ENCODE measurements at places on chromosomes 1 and 21.

DNA sequence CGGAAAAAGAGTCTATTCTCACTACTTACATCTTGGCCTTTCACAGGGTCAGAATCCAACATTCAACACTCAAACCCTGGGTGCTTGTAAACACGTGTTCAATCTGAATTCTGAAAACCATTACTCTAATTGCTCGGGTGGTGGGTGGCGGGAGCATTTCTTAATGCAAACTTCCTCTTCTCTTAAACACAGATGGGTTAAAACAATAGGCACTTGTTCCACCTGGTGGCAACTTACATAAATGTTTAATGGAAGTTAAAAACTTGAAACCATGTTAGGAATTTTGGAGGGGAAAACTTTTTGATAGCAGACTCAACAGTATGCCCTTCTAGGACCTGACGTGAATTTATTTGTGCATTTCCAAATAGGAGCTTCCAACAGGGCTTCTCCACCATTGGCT is 23.4 kb upstream of the TDRD10 start:
- no peak for DNase-seq

DNA sequence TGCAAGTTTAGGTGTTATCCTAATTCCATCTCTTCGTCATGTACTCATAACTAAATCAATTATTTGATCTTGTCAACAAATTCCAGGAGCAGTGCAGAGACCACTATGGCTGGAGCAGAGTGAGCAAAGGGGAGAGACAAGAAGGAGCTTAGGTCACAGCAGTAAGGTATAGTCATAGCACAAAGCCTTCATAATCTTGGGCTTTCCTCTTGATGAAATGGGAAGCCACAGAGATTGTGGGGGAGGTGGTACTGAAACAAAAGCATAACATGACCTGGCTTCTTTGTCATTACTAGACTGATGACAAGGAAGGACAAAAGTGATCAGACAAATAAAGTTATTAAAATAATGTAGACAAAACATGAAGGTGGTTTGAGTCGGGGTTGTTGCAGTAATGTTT is 60.1 kb upstream of the PTGS2 start:
- DNase-seq = no peak

DNA sequence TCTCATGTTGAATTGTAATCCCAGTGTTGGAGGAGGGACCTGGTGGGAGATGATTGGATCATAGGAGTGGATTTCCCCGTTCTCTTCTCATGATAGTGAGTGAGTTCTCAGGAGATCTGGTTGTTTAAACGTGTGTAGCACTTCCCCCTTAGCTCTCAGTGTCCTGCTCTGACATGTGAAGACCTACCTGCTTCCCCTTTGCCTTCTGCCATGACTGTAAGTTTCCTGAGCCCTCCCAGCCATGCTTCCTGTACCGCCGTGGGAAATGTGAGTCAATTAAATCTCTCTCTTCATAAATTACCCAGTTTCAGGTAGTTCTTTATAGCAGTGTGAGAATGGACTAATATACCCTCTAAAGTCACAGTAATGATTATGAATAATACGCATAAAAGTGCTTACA is 248.4 kb upstream of the LRRC7 start:
- no peak for DNase-seq

DNA sequence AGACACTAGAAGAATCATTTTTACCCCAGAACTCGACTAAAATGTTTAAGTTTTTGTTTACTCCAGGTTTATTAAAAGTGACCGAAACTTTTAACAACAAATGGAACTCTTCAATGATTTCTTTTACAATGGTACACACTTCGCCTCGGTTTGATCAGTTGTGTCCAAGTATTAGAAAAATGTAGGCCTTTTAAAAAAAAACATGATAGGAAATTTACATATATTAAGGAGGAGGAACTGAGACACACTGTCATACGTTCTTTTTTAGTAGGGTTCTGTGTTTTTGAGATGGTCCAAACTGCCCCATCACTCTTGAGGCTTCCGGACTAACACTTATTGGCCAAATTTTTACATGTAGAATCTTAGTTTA is 1.3 kb downstream of the PRDM2 start:
- no peak for DNase-seq

DNA sequence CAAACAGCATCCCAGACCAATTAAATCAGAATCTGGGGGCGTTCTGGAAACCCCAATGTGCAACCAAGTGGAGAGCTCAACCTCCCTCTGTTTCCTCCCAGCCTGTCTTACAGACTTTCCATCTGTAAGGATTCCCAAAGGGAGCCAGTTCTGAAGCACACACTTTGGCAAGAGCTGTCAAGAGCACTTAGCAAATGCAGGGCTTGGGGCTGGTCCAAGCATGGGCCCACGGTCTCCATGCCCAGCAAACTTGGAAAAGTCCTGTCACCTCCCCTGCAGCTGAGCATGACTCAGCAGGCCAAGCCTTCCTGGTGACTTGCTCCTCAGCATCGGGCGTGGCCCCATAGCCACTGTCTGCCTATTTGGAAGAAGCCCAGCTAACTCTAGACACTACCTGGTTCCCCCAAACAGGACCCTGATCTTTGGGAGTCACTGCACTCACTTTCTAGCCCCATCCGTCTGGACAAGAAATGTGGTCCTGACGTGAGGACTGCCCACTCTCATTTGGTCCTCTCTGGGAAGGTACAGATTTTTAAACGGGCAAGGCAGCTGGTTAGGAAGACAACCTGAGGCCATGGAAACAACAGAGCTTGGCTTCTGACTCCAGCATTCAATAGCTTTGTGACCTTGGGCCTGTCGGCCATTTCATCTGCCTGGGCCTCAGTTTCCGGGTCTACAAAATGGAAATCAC is 16.9 kb downstream of the SLC2A1 start:
- peak; percentile 91 for DNase-seq

- peak; percentile 63 for DNase-seq
Observed at GRCh38 chr1:27366411-27367159, at the start of gene MAP3K6. Gene MAP3K6 (minus strand): TSS chr1:27366961. CDS start chr1:27366597, 364 bp downstream.

- DNase-seq = no peak
Observed at GRCh38 chr1:240579511-240579910, 32.4 kb downstream of the GREM2 start.

GRCh38 chr1:14599183-14599791 is 802 bp downstream of the KAZN start:
- no peak for DNase-seq

DNA sequence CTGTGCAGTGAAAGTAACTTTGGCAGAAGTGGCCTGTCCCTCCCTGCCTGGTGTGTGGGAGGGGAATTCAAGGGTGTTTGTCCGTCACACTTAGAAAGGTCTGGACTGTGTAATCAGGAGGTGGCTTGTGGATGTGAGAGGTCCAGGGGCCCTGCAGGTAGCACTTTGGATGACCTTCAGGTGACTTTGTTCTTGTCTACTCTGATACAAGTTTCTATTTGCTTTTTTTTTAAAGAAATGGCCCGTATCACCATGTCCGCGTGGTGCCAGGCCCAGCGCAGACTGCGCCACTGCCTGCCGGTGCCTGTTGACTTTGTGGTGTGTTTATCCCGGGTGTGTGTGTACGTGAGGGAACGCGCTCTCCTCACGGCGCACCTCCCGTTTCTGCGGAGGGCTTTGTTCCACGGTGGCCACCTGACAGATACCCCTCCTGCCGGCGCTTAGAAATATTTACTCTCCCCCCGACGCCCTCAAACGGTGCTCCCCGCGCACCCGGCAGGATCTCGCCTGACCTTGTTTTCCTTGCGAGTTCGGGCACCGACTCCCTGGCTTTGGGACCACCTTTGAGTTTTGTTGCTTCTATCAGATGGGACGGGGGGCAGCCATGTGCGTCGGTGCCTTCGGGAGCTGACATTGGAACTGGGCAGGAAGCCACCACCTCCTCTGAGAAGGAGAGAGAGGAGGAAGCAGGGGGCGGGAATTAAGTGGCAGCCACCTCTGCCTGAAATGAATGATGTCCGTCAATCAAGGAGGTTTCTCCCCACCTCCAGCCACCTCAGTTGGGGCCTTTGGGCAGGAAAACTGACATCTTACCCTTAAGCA is 119.4 kb downstream of the PRDM16 start:
- no peak for DNase-seq

DNA sequence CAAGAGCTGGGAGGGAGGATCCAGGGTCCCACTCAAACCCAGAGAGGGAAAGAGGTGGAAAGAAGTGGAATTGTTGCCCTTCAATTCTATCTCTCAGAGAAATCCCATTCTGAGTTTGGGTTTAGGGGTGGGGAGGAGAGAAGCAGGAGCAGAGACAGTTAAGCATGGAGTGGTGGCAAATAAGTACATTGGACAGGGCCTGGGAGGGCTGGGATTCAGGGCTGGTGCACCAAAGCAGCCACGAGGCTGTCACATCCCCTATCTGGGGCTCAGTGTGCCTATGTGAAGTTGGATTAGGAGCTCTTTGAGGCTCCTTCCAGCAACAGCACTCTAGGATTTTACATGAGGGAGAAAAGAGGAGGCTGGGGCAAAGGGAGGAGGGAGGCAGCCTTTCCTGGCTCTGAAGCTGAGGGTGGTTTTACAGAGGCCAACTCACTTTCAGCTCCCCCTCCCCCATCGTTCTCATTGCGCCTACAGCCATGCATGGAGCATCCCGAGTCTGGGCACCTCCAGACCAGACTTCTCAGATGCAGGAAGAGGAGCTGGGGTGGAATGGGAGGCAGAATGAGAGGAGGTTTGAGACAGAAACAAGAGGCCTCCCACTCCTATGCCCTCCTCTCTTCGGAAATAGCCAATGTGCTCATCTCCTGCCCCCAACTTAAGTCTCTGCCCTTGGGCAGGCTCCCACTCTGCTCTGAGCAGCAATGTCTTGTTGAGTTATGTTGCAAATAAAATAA is 3.0 kb upstream of the SYT6 start:
- DNase-seq = no peak

DNA sequence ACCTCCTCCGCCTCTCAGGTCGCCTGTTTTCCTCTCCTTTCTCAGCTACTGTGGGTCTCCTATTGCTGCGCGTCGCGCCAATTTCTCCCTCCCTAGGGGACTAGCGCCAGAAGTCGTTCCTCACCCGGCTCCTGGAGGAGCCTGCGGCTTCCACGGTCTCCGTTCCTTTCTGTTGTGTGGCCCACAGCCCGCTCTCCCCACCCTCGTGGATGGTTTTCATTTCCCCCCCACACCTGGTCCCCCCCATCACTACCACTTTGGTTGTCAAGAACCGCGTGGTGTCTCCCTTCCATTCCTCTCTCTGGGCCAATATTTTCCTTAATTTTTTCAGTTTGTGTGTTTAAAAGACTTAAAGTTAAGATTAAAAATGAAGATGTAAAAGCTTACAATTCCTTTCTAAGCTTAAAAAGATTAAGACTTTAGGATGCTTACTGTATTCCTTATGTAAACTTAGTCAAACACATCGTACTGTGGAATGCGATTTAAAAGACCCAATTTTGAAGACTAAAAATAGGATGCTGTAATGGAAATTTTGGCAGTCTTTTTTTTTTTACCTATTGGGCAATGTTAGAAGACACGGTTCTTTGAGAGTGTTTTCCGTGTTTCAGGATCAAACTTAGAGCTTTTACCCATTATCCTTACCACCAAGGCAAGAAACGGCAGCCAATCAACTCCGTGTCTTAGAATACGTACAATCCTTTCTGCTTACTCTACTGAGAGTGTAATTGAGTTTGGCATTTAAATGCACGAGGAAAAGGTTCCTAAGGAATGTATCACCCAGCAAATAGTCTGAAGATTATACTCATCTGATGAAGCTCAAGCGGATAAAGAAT is 773 bp downstream of the CNST start:
- no peak for DNase-seq

GRCh38 chr21:15682186-15682895 is 47.4 kb upstream of the USP25 start:
- no peak for DNase-seq

DNA sequence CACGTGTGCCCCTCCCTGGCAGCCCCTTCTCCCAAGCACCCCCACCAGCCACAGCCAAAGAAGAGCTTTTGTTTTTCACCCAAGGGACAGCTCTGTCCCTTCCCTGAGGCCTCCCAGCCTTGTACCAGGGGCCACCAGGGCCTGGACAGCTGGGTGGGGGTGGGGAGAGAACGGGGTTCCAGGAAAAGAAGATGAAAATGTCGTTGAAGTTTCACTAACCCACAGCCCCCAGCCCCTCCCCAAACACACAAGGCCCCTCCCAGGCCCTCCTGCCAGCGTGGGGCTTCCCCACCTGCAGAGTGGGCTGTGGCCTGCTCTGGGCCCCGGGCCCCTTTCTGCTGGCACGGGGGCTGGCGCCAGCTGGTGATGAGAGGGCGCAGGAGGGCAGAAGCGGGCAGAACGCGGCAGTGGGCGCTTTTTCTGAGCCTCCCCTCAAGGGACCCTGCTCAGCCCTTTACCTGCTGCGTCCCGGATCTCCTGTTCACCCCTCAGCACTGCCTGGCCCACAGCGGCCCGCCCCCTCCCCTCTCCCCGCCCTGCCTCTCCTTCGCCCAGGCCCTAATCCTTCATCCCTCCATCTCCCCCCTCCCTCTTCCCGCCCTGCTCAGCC is 5.5 kb upstream of the ANKRD65 start:
- no peak for DNase-seq

- DNase-seq = no peak
Observed at GRCh38 chr1:204126386-204126785, 25.5 kb downstream of the ETNK2 start.

- no peak for DNase-seq
Observed at GRCh38 chr21:31837618-31838390, 35.0 kb upstream of the HUNK start.

GRCh38 chr1:202154766-202155477 is 5.5 kb downstream of the PTPN7 start:
- DNase-seq = no peak

DNA sequence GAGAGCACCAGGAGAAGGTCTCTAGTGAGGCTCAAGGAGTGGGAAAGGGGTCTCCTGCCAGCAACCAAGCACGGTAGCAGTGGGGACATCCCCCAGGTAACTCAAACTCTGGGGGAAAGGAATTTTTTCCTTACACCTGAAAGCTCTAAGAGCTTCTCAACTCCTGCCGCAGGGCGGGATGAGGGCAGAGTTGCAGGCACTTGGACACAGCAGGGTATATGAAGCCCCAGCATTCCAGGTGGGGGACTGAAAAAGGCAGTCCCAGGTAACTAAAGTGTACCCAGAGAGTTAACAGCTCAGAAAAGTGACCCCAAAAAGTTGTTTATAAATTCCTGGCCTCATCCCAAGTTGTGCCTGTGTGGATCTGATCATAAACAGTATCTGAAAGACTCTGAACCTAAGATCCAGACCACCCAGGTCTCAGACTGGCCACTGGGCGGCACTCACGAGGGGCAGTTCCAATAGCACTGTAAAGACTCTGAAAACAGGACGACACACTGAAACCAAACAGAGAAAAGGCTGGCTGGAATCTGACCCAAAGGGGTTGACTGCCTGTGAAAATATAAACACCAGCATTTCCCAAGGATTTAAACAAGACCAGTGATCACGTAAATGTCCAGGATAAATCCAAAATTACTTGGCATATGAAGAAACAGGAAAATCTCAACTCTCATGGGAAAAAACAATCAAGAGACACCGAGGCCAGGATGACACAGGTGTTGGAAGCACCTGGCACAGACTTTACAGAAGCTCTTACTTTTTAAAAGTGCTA is 47.5 kb downstream of the HSF2BP start:
- DNase-seq = no peak

- no peak for DNase-seq
Observed at GRCh38 chr1:36323636-36324352, at the start of gene EVA1B. Gene EVA1B (minus strand): TSS chr1:36323645. CDS start chr1:36323037, 608 bp downstream.

Measured in HS-27A (cell line).